Aorta (tissue), 5 donors: ENCODE measurements at places on chromosomes 7 and 10. TPM values are rescaled to one million over a fixed set of nuclear protein-coding genes. Genes with fewer than 3 reads are reported as not detected.

The IGFBP3 gene
- total RNA-seq, result 200 TPM

The NCF1 gene
- 16.4 TPM for total RNA-seq

The A1CF gene
- total RNA-seq, result not detected

The TSPAN15 gene
- total RNA-seq, result 16.8 TPM

The SNCG gene
- 123 TPM for total RNA-seq

The MOGAT3 gene
- not detected for total RNA-seq

The SDK1 gene
- 46.3 TPM for total RNA-seq

The NKX1-2 gene
- total RNA-seq, result not detected

The EMX2 gene
- total RNA-seq, result 1.5 TPM

The GPR85 gene
- 0.32 TPM for total RNA-seq

The SLC26A3 gene
- not detected for total RNA-seq

The USP54 gene
- 45.7 TPM for total RNA-seq

The SORCS3 gene
- not detected for total RNA-seq

The GPER1 gene
- 11.2 TPM for total RNA-seq

The NAPEPLD gene
- 20.5 TPM for total RNA-seq

The CRYGN gene
- total RNA-seq, result 0.84 TPM

The STEAP1 gene
- 31.7 TPM for total RNA-seq

The MORN4 gene
- 1.4 TPM for total RNA-seq

The CYP2W1 gene
- total RNA-seq, result not detected

The GNGT1 gene
- total RNA-seq, result not detected

The EN2 gene
- total RNA-seq, result not detected

The CYP3A7 gene
- not detected for total RNA-seq

The TCAF1 gene
- 58.6 TPM for total RNA-seq

The SLC13A1 gene
- not detected for total RNA-seq

The IRF5 gene
- 9.6 TPM for total RNA-seq

The SLC18A2 gene
- 0.52 TPM for total RNA-seq

The SPDYE11 gene
- total RNA-seq, result not detected

The SLC18A3 gene
- not detected for total RNA-seq

The SAP25 gene
- total RNA-seq, result 2.1 TPM

The SPDYE8 gene
- total RNA-seq, result not detected

The FZD1 gene
- total RNA-seq, result 49.2 TPM

The CCDC172 gene
- not detected for total RNA-seq

The ENTPD1 gene
- total RNA-seq, result 110 TPM

The PWWP2B gene
- 8.7 TPM for total RNA-seq

The ZNF107 gene
- 7.1 TPM for total RNA-seq

The ZNF503 gene
- total RNA-seq, result 32.1 TPM

The ZNF438 gene
- total RNA-seq, result 16.5 TPM

The THSD7A gene
- total RNA-seq, result 20.0 TPM
